Left forelimb (tissue), 1 donor: ENCODE measurements at places on chromosomes 3 and 15.

DNA sequence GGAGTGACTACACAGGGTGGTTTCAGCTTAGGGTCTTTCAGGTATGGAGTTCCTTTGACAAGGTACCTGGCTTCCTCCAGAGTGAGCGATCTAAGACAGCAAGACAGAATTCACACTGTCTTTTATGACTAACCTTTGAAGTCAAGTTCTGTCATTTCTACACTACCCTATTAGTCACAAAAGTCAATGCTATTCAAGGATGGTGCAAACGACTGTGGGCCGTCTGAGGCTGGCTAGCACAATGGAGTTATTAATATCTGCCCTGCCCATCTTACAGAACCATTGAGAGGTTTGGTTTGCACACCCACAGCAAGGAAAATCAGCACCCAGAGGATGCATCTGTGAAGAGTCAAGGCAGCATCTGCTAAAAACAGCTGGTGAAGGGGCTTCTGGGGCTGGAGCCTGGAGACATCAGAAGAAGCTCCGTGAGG lies 62.9 kb upstream of the XCR1 start:
- DNase-seq: no peak

DNA sequence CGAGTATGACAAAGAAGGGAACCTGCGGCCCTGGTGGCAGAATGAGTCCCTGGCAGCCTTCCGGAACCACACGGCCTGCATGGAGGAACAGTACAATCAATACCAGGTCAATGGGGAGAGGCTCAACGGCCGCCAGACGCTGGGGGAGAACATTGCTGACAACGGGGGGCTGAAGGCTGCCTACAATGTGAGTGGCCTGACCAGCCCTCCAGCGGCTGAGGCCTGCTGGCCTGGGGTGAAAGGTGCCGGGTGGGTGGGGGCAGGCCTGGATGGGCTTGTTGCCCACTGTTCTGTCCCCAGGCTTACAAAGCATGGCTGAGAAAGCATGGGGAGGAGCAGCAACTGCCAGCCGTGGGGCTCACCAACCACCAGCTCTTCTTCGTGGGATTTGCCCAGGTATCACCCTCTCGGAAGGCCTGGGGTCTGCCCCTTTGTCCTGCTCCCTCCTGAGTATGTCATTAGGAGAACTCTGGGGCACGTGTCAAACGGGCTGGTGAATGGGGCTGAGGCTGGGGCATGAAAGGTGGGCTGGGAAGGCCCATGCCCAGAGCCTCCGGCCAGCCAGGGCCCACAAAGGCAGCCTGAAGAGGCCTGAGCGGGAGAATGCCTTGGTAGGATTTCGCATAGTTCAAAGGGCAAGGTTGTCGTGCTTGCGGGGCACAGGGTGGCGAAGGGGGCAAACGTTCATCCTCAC lies 7.8 kb upstream of the PSMD2 start:
- no peak for DNase-seq

DNA sequence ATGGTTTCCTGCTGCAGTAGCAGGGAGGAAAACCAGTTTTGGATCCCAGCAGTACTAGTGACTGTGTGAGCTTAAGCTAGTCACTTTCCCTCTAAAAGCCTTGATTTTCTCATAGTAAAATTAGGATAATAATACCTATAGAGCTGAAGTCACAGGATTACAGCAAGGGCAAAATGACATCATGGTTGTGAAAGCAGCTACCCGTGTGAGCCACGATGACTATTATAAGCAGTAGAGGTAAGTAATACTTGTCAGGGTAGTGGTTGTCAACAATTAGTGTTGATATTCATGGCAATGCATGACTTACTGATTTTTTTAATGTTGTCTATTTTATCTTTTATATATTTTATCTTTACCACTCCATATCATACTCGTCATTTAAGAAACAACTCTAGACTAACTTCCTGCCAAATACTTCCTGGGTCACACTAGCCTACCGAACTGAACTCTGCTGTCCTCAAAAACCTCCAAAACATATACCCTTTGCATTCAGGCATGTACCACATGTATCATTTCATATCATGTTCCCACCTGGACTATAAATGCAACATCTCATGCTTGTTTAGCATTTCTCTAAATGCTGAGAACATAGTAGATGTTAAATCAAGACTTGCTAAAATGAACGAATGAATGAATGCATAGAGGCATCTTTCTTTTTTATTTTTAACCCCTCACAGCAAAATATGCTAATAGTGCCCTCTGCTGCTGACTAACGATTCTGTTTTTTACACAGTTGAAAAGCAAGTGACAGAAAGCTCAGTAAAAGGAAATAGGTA lies 172.6 kb downstream of the P3H2 start:
- DNase-seq: no peak

GRCh38 chr3:59192473-59192872 lies 142.6 kb upstream of the CFAP20DC start:
- DNase-seq: no peak

- DNase-seq: no peak
These were observed 65.1 kb upstream of the CBLB start for GRCh38 chr3:105933871-105934270.

DNA sequence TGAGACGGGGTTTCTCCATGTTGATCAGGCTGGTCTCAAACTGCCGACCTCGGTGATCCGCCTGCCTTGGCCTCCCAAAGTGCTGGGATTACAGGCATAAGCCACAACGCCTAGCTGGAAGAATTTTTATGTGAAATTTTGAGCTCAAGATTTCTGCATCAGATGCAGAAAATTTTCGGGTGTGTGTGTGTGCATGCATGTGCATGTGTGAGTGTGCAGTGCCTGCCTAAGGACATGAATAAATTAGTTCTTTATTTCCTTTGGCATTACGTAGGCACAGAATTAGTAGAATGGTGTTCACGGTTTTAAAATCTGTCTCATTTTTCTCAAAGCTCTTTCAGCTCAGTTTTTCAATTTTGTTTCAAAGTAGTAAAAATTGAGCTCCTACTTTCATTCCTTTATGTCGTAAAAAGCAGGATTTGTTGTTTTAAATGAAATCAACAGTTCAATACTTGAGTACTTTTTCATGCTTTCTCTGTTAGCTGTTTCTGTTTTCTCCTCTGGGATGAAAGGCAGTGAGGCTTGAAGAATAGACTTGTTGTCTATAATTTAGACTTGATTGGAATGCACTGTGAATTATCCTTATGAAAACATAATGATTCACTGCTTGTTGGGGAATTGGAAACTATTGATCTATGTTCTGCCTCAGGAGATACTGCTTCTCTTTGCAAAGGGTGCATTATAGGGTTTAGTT lies 23.3 kb upstream of the RAB11A start:
- no peak for DNase-seq

DNA sequence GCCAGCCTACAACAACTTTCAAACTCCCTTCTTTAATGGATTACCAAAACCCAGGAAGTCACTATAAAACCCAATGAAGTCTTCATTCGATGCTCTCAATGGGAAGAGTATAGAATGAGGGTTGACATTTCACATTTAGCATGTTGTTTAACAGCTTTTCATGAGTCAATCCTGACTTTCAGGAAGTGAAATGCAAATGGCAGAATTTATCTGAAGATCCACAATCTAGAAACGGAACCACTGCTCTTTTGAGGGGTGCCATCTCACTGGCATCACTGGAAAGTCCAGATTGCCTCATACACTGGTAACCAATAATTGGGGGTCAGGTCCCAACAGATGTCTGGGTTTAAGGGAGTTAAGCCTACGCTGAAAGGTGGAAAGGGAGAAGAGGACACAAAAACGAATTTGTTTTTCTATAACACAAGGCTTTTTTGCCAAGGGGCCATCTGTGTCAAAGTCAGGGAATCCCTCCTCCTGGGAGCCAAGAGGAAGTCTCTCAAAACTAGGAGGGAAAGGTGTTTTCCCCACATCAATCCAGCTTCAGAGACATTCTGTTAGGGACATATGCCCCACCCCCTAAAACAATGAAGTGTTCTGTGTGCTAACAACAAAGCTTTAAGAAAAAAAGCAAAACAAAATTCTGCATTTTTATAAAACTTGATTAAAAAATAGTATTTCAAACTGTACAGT lies 12.0 kb upstream of the ATP1B3 start:
- DNase-seq: no peak

DNA sequence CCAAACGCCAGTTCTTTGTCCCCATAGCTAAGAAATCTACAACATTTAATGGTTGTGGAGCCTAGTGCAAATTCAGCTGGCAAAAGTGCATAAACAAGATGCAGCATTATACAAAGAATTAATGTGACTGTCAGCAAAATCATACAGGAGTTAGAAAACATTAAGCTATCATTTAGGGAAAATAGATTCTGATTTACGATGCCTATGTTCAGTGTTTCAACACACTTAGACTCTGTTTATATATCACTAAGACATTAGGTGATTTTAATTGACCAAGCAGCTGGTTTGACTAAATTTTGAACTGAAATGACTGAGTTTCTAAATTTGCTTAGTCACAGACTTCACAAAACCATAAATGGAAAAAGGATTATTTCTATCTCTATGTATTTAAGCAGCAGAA lies 1076.8 kb downstream of the TBL1XR1 start:
- DNase-seq: no peak

DNA sequence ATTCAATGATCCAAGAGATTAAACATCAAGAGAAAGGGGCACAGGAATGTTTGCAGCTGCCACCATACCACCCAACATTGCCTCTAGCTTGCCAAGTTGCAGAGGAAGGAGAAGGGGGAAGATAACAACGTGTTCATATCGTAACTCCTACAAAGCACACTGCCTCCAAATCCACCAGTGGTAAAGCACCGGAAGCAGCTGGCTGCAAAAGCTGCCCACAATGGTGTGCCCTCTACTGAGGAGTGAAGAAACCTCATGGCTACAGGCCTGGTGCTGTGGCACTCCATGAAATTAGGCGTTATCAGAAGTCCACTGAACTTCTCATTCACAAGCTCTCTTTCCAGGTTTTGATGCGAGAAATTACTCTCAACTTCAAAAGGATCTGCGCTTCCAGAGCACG lies 263.9 kb upstream of the STT3B start:
- no peak for DNase-seq

GRCh38 chr3:45020534-45020933 lies 5.6 kb upstream of the CLEC3B start:
- DNase-seq: no peak

- no peak for DNase-seq
These were observed 354.4 kb downstream of the NTRK3 start for GRCh38 chr15:87901926-87902690.

- no peak for DNase-seq
These were observed 75.2 kb downstream of the NEO1 start for GRCh38 chr15:73127302-73127936.

DNA sequence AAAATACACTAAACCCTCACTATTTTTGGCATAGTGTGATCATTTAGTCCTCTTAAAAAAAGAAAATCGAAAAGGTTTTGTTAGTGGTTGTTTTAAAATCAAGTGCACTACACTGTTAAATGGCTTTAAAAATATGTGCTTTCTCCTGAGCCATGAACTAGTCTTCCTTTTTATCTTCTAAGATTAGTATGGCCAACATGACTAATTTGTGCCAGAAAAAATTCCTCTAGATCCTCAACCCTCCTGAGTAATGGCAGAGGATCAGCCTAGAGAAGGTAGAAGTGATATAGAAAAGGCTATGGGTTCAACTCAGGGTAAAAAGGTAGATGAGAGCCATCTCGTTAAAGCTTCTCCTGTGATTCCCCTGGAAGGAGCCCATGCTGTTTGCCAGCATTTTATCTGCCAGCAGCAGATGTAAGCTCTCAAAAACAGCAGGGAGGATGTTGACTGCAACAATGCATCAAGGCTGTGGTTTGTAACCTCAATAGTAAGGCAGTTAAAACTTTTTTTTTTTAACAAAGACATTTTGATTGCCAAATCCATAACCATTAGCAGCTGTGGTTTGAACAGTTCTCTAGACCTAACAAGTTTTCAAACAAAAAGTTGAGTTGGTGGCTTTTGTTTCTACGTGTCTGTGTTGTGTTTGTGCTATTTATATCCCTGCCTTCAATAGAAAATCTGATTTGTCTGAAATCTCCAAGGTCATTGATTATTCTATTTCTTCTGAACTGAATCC lies 30.2 kb upstream of the ZNF609 start:
- no peak for DNase-seq

DNA sequence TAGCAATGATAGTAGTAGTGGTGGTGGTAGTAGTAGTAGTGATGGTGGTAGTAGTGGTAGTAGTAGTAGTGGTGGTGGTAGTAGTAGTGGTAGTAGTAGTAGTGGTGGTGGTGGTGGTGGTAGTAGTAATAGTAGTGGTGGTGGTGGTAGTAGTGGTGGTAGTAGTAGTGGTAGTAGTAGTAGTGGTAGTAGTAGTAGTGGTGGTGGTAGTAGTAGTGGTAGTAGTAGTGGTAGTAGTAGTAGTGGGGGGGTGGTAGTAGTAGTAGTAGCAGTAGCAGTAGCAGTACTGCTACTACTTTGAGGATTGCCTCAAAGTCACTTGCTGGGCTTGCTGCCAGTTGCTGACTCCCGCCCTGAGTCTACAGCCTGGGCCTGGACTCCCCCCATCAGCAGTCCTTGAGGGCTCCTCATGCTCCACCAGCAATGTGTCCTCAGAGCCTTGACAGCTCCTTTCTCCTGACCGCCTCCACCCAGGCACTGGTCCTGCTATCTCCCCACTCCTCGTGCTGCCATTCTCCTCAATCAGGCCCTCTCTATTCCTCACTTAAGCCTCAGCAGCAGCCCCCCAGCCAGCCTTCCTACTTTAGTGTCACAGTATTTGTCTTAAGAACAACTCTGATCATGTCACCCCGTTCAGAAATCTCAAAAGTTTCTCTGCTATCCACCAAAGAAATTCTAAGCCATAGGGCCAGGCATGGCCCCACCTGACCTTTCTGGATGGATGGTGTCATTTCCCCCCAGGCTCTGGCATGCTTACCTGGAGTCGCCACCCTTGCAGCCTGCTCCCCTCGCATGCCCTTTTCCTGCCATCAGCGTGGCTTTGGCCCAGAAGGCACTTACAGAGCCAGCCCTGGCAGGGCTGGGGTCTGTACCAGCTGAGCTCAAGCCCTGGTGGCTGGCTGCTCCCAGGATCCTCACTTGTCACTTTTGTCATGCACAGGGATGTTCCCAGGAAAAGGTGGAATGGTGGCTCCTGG lies 45.6 kb downstream of the DLEC1 start:
- DNase-seq: no peak

- DNase-seq: no peak
These were observed 65.7 kb upstream of the ALDH1L1 start for GRCh38 chr3:126245811-126246727.

DNA sequence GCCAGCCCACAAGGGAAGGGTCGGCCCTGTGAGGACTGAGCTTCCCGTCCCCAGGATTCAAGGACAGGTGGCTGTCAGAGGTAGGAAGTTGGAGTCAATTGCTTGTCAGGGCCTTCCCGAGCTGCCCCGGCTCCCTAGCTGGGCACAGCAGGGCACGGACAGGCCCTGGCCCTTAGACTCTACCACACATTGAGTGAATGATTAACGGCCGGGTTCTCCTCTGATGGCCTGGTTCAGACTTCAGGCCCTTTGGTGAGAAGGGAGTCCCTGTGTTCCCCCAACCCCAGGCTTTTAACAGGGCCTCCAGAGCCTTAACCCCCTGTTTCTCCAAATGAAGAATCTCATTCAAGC lies 16.4 kb upstream of the FGD5 start:
- DNase-seq: no peak

DNA sequence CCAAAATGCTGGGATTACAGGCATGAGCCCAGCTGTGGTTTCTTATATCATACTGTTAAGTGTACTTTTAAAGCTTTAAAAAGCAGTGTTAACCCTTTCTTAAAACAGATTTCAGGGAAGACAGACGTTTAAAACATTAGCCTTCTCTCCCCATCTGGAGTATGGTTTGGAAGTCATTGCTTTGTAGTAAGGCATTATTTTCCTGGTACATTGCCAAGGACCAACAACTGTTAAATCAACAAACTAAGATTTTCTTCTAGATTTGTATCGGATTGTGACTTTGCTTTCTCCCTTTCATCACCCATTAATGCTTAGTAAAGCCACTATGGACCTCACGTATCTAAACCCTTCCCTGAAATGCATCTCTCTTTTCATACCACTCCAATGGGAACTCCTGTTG lies 50.5 kb downstream of the UBE2E1 start:
- no peak for DNase-seq
